ENCODE measurements at places on chromosomes 4 and X.

DNA sequence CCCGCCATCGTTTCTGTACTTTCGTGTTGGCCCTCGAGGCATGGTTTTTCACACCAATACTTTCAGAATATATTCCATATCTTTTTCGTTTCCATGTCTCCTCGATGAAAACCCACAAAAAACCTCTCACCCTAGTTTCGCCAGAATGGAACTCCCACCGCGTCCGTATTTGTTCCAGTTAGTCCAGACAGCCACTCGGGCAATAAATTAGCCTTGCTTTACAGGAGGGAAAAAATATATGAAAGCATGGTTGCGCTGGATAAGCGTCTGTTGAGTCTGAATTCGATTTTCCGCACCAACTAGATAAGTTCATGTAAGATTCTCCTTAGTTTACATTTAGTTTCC, 550 bp upstream of the CHM start:
- DNase-seq = no peak

DNA sequence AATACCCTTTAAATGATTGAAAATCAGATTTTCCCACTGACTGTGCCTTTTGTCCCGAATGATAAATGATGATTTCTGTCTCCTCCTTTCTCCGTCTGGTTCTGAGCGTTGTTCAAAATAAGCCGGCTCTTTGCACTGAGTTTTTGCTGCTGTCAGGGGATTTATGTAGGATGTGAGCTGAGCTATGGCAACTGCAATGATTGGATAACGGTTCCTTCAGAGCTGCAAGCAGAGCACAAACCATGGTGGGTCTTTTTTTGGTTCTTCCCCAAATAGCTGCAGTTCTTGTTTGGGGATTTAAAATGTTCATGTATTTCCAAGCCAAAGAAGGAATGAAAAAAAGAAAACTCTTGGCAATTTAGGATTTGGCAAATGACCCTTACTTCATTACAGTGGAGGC, 124.5 kb upstream of the CASK start:
- DNase-seq = no peak

GRCh38 chr4:33959519-33959918, 2284.8 kb downstream of the ARAP2 start:
- DNase-seq = no peak

DNA sequence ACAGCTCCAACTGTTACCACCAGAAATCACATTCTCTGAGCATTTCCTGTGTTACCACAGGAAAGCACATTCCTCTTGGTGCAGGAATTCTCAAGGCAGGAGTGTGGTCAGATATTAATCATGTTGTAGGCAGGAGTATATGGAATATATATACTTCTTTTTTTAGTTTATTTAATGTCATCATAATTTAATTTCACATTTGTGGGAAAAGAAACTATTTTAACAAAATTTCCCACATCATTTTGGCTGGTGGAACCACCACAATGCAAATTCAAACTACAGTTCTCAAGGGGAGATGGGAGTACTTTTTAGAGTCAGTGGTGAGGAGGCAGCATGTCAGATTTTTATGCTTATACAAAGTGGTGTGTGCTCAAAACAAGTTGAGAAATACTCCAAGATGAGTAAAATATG, 139.0 kb downstream of the ATP10D start:
- DNase-seq = no peak

- DNase-seq = no peak
These were observed 114.0 kb downstream of the BMPR1B start for GRCh38 chr4:94871644-94872305.

All from NCI-H1092 (cell line).